ENCODE measurements at places on chromosomes 12 and 14. TPM values are rescaled to one million over a fixed set of nuclear protein-coding genes. Genes with fewer than 3 reads are reported as not detected.

The KRT4 gene
- 2.3 TPM for total RNA-seq

The CEBPE gene
- not detected for total RNA-seq

The NELL2 gene
- not detected for total RNA-seq

The PIANP gene
- 0.87 TPM for total RNA-seq

The PYGL gene
- 143 TPM for total RNA-seq

The DDX23 gene
- 88.3 TPM for total RNA-seq

The TAS2R9 gene
- not detected for total RNA-seq

The METAP2 gene
- 129 TPM for total RNA-seq

The POTEG gene
- total RNA-seq: not detected

The CCDC92 gene
- 27.8 TPM for total RNA-seq

The HEBP1 gene
- 53.8 TPM for total RNA-seq

The UBE2N gene
- 151 TPM for total RNA-seq

The RAPGEF3 gene
- total RNA-seq: 0.57 TPM

The PTGDR gene
- not detected for total RNA-seq

The NPAS3 gene
- not detected for total RNA-seq

The ZC2HC1C gene
- 2.9 TPM for total RNA-seq

The HSP90AA1 gene
- total RNA-seq: 934 TPM

The LRIG3 gene
- total RNA-seq: 6.2 TPM

The ZBTB42 gene
- total RNA-seq: 3.5 TPM

The RD3L gene
- not detected for total RNA-seq

The CMA1 gene
- not detected for total RNA-seq

The OTOGL gene
- total RNA-seq: not detected

The KITLG gene
- total RNA-seq: 8.9 TPM

The LTB4R2 gene
- total RNA-seq: 3.6 TPM

The ATG2B gene
- total RNA-seq: 8.8 TPM

The TMEM30B gene
- 0.17 TPM for total RNA-seq

The NRXN3 gene
- total RNA-seq: 1.2 TPM

The KRAS gene
- total RNA-seq: 13.6 TPM

The SLC25A47 gene
- not detected for total RNA-seq

The SSPN gene
- total RNA-seq: 0.38 TPM

The ZNF891 gene
- total RNA-seq: 0.39 TPM

The ARHGAP5 gene
- 71.2 TPM for total RNA-seq

The PTCSC3 gene
- not detected for total RNA-seq

The TAS2R50 gene
- not detected for total RNA-seq

The RAB15 gene
- 17.7 TPM for total RNA-seq

The TMEM132C gene
- not detected for total RNA-seq

The DHH gene
- not detected for total RNA-seq

The PDZRN4 gene
- not detected for total RNA-seq

The KLRC4 gene
- total RNA-seq: not detected

The CLEC4A gene
- not detected for total RNA-seq

The GPRC5D gene
- not detected for total RNA-seq

The TAS2R8 gene
- total RNA-seq: not detected

The DEPDC4 gene
- total RNA-seq: 1.3 TPM

The PPP2R3C gene
- total RNA-seq: 28.4 TPM

The KRT7 gene
- total RNA-seq: 3,814 TPM

The ARL6IP4 gene
- total RNA-seq: 247 TPM

The PCED1B gene
- 54.7 TPM for total RNA-seq

The CMTM5 gene
- total RNA-seq: not detected

The KRT79 gene
- not detected for total RNA-seq

The NANOG gene
- not detected for total RNA-seq

The SPRYD4 gene
- 1.8 TPM for total RNA-seq
